ENCODE measurements at places on chromosomes 7 and 10.
A peak's percentile ranks its signal among the peaks of the same experiment; 100 is the strongest.

- DNase-seq, result no peak
These were observed 295.4 kb downstream of the GRID1 start for GRCh38 chr10:86071145-86071544.

GRCh38 chr7:121473645-121474300, 77.7 kb upstream of the FAM3C start:
- DNase-seq, result no peak

DNA sequence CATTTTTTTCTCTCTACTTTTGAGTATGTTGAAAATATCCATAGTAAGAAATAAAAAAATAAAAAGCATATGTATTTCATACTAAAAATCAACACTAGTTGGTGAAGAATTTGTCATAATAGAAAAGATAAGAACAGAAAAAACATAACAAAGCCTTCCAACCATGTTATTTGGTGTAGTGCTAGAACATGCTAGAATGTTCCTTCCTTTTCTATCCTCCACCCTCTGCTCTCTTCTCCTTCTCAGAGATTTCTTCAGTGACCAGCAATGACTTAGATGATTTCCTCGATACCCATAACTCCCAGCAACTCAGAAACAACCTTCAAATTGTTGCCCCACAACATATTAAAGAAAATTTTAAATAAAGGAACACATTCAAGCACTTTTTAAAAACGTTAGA, 2.6 kb downstream of the ZC3HAV1 start:
- no peak for DNase-seq

DNA sequence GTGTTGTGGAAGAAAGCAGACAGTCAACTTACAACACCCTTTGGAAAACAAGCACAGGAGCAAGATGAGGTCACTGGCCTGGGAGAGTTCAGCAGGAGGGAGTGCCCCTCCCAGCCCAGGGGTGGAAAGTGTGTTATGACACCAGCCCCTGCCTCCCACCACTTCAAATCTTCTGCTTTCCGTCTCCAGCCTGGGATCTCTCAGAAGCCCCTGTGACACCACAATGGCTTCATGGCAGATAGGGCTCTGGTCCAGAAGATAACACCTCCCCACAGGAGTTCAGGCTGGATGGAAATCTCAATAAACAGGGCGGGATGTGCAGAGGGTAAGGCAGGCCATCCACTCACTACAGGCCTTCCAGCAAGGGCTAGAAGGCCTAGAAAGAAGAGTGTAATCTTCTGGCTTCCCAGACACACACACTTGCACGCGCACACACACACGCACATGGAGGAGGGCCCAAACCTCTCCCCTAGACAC, 48.7 kb upstream of the ZMIZ1 start:
- peak; percentile 80 for DNase-seq

DNA sequence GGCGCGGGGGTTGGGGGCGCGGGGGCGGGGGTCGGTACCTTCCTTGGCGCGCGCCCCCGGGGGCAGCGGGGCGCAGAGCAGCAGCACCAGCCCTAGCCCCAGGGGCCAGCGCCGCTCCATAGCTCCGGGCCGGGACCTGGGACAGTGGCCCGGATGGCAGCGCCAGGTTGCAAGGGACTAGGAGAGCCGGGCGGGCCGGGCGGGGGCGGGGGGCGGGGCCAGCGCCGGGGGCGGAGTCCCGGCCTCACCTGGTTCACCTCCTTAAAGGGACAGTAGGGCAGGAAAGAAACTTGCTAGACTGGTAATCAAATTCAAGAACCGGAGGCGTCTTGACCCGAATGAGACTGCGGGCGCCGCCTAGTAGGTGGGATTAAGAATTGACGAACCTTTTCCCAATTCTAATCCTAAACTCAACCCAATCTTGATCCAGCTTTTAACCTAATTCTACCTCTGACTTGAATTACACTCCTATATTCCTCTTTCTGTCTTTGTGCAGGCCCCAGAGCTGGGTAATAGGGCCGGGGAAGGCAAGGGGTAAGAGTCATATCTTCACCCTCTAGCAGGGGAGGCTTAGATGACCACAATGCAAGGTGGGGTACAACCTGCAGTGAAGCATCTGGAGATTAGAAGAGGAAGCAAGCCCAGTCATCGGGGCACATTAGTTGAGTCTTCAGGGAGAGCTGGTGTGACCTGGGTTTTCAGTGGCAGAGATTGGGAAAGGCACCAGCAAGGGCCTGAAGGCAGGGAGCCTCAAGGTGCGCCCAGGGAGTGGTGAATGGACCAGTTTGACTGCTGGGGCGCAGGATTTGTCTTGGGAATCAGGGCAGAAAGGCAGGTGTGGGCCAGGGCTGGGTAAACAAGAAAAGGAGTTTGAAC, at the start of gene EPHA1:
Gene EPHA1, minus strand, starts transcription at position 171 of the 876 bp plus-strand sequence. Its CDS starts 51 bp downstream, at position 120.
- no peak for DNase-seq

- DNase-seq, result no peak
These were observed 616.9 kb upstream of the FOXK1 start for GRCh38 chr7:4065190-4065589.

- no peak for DNase-seq
These were observed 82.5 kb upstream of the BAIAP2L1 start for GRCh38 chr7:98483276-98483963.

DNA sequence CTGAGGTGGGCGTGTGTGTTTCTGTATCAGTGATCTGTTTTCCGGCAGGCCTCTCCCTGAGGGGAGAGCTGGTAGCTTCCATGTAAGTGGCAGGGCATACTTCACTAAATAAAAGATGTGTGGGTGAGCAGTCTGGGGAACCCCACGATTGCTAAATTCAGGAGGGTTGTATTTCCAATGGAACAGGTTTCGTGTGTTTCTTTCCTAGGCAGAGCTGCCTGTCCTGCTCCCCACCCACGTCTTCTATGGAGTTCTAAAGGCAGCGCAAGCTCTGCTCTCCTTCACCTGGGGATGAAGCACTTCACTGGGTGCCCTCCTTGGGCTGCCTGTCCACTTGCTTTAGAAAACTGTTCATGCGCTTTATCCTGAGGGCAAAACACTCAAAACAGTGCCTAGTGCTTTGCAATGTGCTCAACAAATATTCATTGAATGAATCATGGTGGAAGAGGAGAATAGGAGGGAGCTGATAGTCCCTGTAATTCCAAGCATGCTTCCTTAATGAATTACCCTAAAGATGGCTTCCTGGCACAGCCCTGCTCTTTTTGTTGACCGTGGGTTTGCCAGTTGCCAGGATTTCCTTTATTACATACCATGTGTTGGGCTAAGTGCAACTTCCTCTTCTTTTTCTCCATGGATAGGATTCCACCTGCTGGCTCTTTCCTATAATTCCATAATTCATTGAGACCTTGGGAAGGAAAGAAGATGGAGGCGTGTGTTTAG, 50.6 kb upstream of the SRPK2 start:
- no peak for DNase-seq

Measured in tibial artery (tissue), 4 donors.